ENCODE measurements at places on chromosomes 11 and 22. TPM values are rescaled to one million over a fixed set of nuclear protein-coding genes. Genes with fewer than 3 reads are reported as not detected.

Gene TEX54
- polyA plus RNA-seq, result not detected

Gene GAL3ST1
- 4.1 TPM for polyA plus RNA-seq

DNA sequence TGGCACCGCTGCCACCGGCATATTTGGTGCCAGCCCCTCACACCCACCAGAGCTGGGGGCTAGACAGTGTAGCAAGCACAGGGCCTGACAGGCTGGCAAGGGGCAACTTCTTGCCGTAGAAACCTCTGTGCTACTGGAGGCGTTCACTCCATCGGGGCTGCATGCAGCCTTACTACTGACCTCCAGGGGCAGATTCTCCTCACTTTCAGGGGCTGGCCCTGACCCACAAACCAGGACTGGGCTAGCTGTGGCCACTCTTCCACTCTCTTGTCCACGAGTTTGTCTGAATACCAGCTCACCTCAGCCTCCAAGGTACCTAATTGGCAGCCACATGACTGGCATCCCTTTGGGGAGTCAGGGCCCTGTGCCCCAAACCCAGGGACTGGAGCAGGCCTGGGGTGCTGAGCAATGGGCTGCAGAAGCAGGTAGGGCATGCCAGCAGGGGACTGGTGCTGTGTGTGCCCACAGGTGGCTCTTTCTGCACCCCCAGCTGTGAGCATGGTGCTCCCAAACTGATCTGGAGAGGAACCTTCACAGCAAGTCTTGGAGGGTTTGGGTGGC lies 2.1 kb upstream of the LMO1 start:
- H3K27ac ChIP-seq, result no peak overlapping the region
- DNase-seq, result no peak
- H3K36me3 ChIP-seq, result no peaks in the 10 kb centered on the region
- no peak overlapping the region for H3K4me3 ChIP-seq
- H3K27me3 ChIP-seq, result peaks cover 87% of the 10 kb centered on the region
- peaks cover 26% of the 10 kb centered on the region for H3K4me1 ChIP-seq

Gene SLC43A3
- polyA plus RNA-seq, result 30.9 TPM

- H3K36me3 ChIP-seq, result no peaks in the 10 kb centered on the region
- peaks cover 4% of the 10 kb centered on the region for H3K27me3 ChIP-seq
- H3K4me1 ChIP-seq, result no peaks in the 10 kb centered on the region
- H3K27ac ChIP-seq, result no peak overlapping the region
Measured at GRCh38 chr11:45449036-45449601, 163.0 kb upstream of the SYT13 start.

Gene C22orf42
- not detected for polyA plus RNA-seq

- no peak overlapping the region for H3K4me3 ChIP-seq
- H3K27ac ChIP-seq, result no peak overlapping the region
- no peak for DNase-seq
- no peaks in the 10 kb centered on the region for H3K27me3 ChIP-seq
- no peaks in the 10 kb centered on the region for H3K4me1 ChIP-seq
- peaks cover 47% of the 10 kb centered on the region for H3K36me3 ChIP-seq
Measured at GRCh38 chr11:111749646-111750045, 16.5 kb downstream of the PPP2R1B start.

DNA sequence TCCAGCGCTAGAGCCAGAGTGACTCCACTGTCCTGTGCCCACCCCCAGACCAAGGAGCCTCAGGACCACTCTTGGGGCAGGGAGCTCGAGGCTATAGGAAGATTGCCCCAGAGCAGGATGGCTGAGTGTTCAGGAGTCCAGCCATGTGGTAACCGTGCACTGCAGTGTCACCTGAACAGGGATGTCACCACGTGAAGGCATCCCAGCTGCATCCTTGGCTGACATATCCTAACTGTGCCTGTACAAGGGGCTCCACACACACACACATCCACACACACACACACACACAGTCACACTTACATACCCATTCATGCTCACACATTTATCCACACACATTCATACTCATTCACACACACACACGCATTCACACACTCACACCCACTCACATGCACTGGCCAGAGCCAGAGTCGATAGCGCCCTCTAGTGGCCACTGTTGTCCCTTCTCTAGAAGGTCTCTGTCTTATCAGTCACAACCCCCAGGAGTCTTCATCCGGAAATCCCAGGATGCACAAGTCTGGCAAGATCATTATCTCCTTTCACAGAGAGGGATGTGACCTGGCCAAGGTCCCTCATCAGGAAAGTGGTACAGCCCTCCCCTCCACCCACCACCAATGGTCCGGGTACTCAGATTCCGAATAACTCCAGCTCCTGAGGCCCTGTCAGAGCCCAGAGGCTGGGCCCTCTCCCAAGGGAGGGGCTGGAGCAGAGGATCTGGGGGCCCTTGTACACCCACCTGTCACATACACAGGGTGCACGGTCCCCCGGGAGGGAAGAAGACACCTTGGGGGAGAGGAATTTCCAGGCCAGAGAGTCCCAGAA lies 55.1 kb downstream of the IGLL5 start:
- H3K36me3 ChIP-seq, result no peaks in the 10 kb centered on the region
- H3K27me3 ChIP-seq, result no peaks in the 10 kb centered on the region
- DNase-seq, result peak; percentile 39
- no peak overlapping the region for H3K27ac ChIP-seq
- no peaks in the 10 kb centered on the region for H3K4me1 ChIP-seq
- no peak overlapping the region for H3K4me3 ChIP-seq

GRCh38 chr11:70049045-70049444 lies 29.1 kb upstream of the ANO1 start:
- H3K4me3 ChIP-seq, result no peak overlapping the region
- DNase-seq, result no peak
- H3K27me3 ChIP-seq, result peaks cover 19% of the 10 kb centered on the region
- no peak overlapping the region for H3K27ac ChIP-seq
- H3K36me3 ChIP-seq, result no peaks in the 10 kb centered on the region
- H3K4me1 ChIP-seq, result no peaks in the 10 kb centered on the region

Gene TEAD1
- 103 TPM for polyA plus RNA-seq

Gene CCND1
- 121 TPM for polyA plus RNA-seq

GRCh38 chr11:5246772-5247471 lies 2.7 kb downstream of the HBG1 start:
- DNase-seq, result no peak
- no peaks in the 10 kb centered on the region for H3K27me3 ChIP-seq
- no peaks in the 10 kb centered on the region for H3K4me1 ChIP-seq
- H3K27ac ChIP-seq, result no peak overlapping the region

DNA sequence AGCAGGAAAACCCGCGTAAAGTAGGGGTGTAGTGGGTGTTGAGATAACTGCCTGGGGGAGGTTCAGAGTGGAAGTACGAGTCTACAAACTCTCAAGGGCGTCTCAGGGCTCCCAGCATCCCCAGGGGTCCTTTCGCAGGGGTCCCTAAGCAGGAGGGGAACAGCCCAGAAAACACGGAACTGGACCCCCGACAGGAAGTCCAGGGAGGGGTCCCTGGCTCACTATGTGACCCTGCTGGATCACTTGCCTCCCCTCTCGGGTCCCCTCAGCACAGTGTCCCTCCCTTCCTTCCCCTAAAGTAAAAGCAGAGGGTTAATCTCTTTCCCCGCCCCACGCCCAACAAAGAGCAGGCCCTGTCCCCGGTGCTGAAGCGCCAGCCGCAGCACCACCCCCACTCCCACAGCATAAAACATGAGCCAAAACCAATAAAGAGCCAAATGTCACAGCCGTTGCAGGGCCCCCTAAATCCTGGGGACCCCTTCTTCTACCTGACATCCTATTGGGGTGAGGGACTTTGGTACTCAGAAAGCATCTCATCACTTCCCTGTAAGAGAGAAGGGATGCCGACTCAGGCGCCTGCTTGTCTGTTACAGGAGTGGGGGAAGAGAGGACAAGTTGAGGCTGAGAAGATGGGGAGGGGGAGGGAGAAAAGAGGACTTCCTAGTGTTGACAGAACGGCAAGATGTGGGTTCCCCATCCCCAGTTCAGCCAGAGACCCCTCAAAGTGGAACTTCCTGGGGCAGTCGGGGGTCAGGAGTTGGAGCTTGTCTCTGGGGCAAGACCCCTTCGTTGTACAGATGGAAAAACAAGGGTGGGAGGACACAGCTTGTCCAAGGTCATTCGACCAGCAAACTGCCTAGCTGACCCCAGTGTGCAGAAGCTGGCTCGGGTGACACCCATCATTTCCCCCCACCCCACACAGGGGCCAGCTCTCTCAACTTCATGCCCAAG lies 1.4 kb upstream of the NEFH start:
- H3K27ac ChIP-seq, result no peak overlapping the region
- no peak overlapping the region for H3K4me3 ChIP-seq
- no peaks in the 10 kb centered on the region for H3K36me3 ChIP-seq
- peak; percentile 40 for DNase-seq
- H3K4me1 ChIP-seq, result peaks cover 17% of the 10 kb centered on the region
- peaks cover 64% of the 10 kb centered on the region for H3K27me3 ChIP-seq
